CD8-positive, alpha-beta T cell (primary cell): ENCODE measurements at places on chromosomes 6 and 20.

- DNase-seq, result peak; percentile 48
These were observed 37.1 kb upstream of the GRM4 start for GRCh38 chr6:34182751-34183531.

- peak; percentile 35 for DNase-seq
These were observed 19.3 kb downstream of the FAXC start for GRCh38 chr6:99330159-99330558.

DNA sequence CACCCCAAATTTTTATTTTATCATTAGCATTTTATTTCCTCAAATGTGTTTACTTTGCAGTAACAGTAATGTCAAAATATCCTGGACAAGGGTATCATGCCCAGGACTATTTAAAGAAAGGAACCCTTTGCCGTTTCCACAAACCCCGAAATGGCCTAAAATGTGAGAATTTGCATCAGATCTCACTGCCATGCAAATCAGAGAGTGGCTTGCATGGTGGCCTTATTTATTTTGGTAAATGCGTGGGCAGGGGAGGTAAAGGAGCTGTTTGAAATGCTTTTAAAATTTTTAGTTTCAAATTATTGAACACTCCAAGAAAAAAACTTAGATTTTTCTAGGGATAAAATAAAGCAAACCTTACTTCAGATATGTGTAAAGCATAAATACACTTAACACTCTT, 43.8 kb downstream of the ADAT2 start:
- DNase-seq, result no peak

- no peak for DNase-seq
These were observed 94.1 kb downstream of the CDH26 start for GRCh38 chr20:60052322-60052721.

- DNase-seq, result no peak
These were observed 4.9 kb downstream of the SIGLEC1 start for GRCh38 chr20:3707508-3707899.

DNA sequence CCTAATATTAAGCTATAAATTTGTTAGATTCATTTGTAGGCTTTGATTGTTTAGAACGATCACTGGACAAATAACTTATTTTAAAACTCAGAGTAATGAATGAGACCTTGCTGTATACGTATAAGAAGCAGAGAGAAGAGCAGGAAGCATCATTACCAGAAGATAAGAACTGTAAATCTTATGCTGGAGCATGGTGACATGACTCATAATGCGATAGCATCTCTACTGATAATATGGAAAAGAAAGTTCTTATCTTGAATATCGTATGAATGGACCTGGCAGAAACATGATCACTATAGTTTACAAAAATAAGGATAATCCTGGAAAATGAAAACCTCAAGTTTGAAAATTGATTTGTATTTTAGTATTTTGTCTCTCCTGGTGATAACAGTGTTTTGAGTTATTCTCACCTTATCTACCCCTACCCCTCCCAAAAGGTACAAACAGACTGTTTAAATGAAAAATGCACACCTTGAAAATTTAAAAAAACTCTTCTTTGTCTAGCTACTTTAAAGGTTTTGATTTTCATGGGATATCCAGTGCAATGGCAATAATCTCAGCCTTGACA, 2.0 kb upstream of the ZSCAN26 start:
- no peak for DNase-seq

- DNase-seq, result peak; percentile 95
These were observed 77.1 kb downstream of the SGK1 start for GRCh38 chr6:134240665-134241431.

- no peak for DNase-seq
These were observed 144.3 kb downstream of the GRIK2 start for GRCh38 chr6:101537753-101538316.
